Forelimb muscle (tissue), 1 donor: ENCODE measurements at places on chromosomes 13 and 19.

DNA sequence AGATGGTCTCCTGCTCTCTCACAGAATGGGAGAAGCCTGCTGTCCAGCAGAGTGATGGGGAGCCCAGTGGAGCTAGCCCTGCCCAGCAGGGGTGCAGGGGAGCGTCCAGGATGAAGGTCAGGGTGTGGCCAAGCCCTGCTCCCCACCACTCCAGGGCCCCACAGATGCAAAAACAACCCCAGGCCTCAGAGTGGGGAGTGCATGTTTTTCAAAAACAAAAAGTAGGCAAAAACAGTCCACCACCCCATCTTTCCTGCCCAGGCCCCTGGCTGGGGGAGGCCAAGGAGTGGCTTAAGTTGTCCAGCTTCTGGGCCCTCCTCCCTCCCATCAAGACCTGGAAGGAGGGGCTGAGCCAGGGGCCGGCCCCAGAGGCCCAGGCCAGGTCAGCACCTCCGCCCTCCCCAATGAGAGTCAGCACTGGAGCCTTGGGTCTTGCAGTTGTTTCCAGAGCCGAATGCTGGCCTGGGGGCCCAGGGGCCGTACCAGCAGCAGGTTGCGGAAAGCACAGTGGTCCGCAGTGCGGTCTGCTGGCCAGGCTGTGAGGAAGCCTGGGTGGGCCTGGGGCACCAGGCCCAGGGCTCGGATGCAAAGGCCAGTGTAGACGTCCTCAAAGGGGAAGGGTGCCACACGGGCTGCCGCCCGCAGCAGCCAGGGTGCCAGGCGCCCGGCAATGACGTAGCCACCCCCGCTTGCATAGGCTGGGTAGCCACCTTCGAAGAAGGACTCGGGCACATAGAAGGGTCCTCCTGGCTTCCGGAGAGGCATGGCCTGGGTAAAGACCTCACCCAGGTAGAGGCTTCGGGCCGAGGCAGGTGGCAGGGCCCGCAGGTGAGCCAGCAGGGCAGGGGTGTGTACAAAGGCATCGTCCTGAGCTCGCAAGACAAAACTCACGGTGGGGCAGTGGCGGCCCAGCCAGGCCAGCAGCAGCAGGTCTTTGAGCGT, 1.7 kb downstream of the B3GNT8 start:
- DNase-seq: no peak

- DNase-seq: no peak
Measured at GRCh38 chr19:1362387-1363257, 21.1 kb upstream of the NDUFS7 start.

- DNase-seq: no peak
Measured at GRCh38 chr19:10871711-10872545, 575 bp downstream of the CARM1 start.

DNA sequence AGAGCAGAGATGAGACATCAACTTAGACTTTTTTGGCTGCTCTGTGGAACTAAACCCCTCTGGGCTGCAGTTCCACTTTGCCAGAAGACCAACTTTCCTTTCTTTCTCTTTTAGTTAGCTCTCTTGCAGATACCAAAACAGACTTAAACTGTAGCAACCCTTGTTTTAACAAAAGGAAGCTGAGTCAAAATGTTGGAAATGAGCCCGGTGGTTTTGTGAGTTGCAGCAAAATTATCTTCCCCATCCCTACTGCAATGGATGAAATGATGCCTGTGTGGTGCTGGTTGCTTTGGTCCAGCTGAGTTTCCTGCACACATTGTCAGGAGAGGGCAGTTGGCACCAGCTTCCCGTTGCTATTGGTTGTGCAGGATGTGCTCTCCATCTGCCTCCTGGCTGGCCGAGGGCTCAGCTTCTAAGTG, 115.3 kb downstream of the LRCH1 start:
- no peak for DNase-seq

- DNase-seq: no peak
Measured at GRCh38 chr19:756236-756635, 5.3 kb downstream of the MISP start.

DNA sequence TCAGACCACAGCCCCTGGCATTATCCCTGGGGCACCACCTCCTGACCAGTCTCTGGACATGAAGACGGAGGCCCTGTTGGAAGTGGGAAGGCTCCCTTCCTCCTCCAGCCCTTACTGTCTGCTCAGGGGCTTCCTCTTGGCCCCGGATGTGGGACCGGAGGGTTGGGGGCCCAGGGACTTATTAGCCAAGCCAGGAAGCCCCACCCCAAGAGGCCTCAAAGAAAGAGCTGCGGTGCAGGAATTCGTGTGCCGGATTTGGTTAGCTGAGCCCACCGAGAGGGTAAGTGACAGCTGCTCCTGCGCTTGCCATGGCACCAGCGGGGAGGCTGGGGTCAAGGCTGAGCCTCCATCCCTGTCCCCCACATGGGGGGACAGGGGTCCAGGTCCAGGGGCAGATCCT, at the start of gene RETN:
RETN (plus strand) TSS at position 208 of the 400 bp plus-strand sequence. CDS start 278 bp downstream, outside the sequence.
- DNase-seq: no peak

DNA sequence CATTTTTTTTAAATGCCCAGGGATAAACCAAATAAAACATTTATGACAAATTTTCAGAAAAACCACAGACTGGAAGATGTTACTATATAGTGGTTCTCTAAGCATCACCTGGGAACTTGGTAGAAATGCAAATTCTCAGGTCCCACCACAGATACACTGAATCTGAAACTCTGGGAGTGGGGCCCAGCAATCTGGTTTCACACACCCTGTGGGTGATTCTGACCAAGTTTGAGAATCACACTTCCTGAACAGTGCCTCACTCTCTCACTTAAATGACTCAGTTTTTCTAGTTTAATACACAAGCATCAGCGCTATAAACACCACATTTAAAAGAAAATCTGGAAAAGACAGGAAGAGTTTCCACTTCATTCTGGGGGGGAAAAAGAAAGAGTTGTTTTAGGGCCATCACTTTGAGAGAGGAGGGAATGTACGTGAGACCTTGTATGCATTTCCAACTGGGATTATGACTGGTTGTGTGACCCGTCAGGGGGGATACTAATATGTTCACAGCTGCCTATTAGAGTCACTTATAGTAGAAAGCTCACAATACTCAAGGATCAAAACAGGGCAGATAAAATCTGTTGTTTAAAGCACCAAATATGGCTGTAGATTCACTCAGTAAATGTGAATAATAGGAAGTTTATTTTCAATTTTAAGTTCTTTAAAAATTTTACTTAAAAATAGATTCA, 567.7 kb downstream of the GPC6 start:
- DNase-seq: no peak

DNA sequence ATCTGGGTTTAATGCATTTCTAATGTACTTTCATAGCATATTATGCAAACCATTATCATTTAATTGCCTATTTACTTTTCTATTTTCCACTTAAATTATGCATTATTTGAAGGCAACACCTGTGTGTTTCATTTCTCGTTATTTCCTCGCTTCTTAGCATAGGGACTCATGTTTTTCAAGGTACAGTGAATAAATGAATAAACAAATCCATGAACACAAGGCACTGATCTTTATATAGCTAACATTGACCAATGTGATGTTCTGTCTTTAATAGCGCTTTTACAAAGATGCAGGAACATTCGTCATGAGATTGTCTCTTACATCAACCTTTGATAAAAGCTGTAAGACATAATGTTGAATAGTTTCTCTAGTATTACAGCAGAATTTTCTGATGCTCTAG, 121.2 kb downstream of the B3GLCT start:
- DNase-seq: no peak

DNA sequence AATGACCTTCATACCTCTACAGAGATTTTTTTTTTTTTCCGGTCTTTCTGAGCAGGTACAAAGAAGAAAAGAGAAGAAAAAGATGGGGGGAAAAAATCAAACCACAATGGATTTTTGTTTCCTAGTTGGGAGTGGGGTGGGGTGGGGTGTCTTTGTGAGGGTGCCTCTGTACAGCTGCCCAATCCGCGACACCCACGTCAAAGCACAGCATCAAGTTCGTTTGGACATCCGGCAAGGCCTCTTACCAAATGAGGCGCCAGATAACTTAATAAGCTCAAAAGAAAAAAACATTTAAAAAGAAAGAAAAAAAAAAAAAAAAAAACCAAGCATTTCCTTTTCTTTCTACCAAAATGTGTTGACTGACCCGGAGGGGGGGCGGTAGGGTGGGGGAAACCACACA, 70.3 kb upstream of the NFIC start:
- DNase-seq: no peak

- DNase-seq: no peak
Measured at GRCh38 chr19:32407004-32407992, 1.7 kb downstream of the DPY19L3 start.

- DNase-seq: no peak
Measured at GRCh38 chr13:100542826-100543156, 45.8 kb downstream of the GGACT start.

DNA sequence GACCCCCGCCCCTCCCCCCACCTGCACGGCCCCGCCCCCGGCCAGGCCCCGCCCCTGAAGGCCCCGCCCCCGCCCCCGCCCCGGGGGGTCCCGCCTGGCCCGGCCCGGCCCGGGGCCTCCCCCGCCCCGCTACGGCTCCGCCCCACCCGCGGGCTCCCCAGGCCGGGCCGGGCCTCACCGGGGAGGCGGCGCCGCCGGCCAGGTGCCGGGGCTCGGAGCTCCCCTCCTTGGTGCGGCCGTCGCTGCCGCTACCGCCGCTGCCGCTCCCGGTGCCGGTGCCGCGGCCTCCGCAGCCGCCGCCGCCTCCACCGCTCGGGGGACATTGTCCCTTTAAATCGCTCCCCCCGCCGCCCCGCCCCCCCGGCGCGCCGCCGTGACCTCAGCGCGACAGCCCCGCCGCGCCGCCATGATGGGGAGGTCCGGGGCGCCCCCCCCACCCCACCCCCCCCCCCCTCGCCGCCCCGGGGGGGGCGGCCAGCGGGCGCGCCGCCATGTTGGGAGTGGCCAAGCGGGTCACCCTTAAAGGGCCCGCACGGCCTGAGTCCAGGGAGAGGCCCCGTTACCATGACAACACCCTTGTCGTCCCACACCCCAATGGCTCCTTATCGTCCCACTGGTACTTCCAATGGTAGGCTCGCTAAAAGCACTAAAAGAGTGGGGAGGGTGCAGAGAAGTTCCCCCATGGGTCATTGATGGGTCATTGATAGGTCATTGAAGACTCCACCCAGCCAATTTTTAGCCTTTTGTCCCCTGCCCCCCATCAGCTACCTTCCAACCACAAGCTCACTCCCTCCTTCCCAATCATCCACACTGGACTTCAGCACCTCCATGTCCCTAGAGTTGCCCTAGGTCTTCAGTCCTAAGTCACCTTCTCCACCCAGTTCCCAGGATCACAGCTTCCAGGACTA, at the start of gene WIZ:
WIZ (minus strand) TSS at position 337 of the 908 bp plus-strand sequence. CDS start 1,649 bp downstream, outside the sequence.
- DNase-seq: no peak

DNA sequence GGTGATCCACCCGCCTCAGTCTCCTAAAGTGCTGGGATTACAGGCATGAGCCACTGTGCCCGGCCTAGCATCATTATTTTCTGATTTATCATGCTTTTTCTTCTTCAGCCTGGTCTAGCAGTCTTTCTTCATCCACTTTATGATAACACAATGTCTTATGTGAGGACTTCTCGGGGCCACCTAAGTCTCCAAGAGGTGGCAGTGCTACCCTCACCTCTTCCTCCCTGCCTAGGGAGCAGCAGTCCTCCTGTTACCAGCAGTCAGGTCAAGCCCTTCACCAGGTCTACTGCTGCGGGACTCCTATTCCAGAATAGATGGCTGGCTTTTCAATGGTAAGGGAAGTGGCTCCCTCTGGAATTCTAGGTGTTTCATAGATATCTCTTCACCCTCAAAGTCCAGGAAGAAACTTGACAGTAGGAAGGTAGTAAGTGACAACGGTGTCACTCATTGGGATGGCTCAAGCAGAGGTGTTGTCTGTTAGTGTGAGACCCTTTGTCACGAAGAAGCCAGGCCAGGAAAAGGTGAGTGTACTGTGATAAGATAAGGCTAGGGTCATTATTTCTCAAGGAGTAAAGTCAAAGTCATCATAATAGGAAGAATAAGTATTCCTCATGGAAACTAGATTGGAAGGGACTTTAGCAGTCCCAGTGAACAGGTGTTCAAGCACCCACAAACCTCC, 164.0 kb downstream of the KLF5 start:
- DNase-seq: no peak

GRCh38 chr13:24385902-24386301, 76.5 kb downstream of the C1QTNF9 start:
- no peak for DNase-seq

GRCh38 chr13:37339386-37339735, 233.9 kb upstream of the CSNK1A1L start:
- no peak for DNase-seq

- DNase-seq: no peak
Measured at GRCh38 chr13:23160638-23161480, 19.9 kb upstream of the SGCG start.

GRCh38 chr13:75785130-75785529, 149.0 kb downstream of the LMO7 start:
- DNase-seq: no peak

DNA sequence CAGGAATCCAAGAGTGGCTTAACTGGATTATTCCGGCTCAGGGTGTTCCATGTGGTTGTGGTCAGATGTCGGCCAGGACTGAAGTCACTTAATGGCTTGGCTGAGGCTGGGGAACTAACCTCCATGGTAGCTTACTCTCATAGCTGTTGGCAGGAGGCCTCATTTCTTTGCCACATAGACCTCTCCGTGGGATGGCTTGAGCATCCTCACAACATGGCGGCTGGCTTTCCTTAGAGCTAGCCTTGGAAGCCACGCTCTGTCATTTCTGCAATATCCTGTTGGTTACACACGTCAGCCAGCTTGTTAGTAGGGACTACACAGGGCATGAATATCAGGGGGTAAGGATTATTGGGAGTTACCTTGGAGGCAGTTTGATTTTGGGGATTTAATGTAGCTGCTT, 5.1 kb downstream of the CRX start:
- DNase-seq: no peak

DNA sequence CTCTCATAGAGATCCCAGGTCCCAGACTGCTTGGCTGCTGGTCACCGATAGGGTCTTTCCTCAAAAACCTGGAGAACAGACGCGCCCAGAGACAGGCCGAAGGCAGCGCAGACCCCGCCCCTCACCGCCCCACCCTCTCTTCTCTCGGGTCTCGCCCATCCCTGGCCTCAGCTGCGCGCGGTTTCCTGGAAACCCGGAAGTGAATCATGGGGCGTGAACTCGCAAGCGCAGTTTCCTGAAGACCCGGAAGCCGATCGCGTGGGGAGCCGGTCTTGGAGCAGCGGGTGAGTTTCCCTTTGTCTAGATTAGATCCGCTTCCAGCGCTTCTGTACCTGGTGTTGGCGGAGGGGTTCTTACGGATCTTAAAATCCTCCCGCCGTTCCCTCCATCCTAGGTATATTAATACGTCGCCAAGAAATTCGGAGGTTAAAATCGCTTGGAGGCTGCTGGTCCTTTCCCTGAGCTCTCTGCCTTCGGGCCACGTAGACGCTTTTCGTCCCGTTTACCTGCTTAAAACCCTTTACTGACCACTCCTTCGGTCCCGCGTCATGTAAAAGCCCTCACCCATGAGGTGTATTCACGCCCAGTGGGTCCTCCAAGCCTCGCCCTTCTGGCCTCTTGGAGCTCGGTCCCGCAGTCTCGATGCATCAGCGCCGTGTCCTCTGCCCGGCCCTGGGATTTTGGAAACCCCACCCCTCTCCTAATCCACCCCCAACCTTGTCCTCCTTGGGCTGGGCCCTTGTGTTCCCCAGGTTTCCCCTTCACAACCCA, at the start of gene ZNF578:
ZNF578 (plus strand) TSS at position 230 of the 771 bp plus-strand sequence. CDS start 48,293 bp downstream, outside the sequence.
- DNase-seq: peak; percentile 73

- DNase-seq: no peak
Measured at GRCh38 chr19:35655600-35655999, 7.5 kb downstream of the COX6B1 start.

- DNase-seq: no peak
Measured at GRCh38 chr19:2636897-2637683, 65.4 kb downstream of the GNG7 start.
